ENCODE measurements at places on chromosomes 11 and 22.
A peak's percentile ranks its signal among the peaks of the same experiment; 100 is the strongest.

DNA sequence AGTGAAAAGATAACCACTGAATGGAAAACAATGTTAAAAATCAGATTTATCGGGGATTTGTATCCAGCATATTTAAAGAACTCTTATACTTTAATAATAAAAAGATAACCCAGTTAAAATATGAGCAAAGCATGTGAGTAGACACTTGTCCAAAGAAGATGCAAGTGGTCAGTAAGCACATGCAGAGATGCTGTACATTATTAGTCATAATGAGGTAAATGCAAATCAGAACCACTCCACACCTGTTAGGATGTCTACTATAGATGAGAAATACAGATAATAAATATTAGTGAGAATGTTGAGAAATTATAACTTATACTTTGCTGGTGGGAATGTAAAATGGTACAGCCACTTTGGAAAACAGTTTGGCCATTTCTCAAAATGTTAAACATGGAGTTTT lies 28.0 kb downstream of the QSER1 start:
- no peak for DNase-seq

DNA sequence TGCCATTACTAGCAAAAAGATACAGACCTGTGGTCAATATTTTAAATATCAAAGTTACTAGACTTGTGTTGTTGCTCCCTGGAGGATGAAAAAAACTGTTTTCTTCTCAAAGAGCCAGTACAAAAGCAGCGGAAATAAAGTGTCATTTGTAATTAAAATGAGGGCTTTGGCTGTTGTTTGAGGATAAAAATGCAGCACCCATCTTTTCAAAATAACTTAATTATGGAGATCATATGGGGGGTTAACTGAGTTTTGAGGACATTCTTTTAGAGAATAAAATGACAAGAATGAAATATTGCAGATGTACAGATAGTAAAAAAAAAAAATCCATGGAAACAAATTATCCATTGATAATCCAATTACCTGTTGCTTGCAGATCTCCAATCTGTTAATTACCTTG lies 1484.4 kb downstream of the LRRC4C start:
- DNase-seq, result no peak

DNA sequence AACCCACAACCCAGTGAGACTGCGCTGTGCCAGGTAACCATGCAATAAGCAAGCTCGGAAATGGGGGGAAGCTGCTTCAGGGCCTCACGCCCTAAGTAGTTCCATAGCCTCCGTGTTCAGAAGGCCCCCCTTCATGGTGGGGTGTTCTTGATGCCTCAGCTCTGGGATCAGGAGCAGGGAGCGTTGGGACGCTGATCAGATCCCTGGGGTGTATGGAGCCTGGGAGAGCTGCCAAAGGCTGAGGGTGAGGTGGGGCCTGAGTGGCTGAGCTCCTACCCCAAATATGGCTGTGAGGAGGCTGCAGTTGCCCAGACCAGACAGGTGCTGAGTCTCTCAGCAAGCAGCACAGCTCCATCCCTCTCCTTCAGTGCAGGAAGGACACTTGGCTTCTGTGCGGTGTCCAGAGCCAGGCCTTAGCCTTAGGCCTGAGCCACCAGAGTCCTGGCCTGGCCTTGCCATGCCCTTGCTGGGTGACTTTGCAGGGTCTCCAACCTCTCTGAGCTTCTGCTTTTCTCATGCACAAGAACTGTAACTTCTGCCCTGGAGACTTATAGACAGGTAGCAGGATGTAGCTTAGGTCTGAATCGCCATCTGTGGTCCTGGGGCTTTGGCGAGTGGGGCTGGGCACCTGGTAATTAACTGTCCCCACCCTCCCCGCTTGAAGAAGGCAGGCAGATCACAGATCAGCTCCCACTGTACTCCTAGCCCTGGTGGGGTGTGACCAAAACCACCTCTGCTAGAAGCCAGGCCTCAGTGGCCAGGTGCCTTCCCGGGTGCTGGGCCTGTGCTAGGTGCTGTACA lies 5.3 kb downstream of the MMP11 start:
- no peak for DNase-seq

DNA sequence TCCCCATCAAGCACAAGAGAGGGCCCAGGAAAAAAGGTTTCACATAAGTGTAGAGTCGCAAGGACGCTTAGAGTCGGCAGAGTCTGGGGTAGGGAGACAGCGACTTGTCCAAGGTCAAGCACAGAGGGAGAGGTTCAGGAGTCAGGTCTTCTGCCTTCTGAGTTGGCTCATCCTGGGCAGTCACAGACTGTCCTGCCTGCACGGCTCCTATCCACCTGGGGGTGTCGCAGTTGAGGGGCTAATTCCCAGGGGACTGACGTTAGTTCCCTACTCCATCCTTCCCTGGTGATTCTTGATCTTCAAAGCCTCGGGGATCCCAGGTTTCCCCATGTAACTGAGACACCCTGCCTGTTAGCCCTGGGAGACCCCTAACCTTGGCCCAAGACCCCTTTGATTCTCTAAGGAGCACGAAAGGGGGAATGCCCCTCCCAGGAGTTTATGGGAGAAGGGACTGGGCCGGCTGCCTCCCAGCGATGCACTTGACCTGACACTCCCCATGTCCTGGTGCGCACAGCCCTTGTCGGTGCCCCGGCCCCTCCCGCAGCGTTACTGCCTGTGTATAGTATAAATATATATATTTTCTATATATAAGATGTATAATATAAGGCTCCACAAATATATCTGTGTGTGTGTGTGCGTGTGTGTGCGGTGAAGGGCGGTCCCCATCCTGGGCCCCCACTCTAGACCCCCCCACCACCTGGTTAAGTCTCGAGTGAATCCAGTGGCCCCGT lies 14.7 kb upstream of the TAB1 start:
- DNase-seq, result no peak

GRCh38 chr22:50215297-50216054 lies 14.7 kb downstream of the SELENOO start:
- no peak for DNase-seq

DNA sequence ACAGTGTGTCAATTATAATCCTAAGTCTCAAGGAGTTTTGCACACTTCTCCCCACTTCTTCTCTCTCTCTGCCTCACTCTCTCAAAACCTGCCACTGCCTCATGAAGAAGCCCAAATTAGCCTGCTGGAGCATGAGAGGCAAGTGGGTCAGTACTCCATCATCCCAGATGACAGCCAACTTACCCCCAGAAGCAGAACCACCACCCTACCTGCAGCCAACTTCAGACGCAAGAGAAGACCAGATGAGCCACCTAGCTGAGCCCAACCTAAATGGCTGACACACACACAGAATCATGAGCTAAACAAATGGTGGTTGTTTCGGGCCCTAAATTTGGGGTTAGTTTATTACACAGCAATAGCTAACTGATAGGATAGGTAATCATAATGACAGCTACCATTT lies 61.2 kb downstream of the CD82 start:
- no peak for DNase-seq

DNA sequence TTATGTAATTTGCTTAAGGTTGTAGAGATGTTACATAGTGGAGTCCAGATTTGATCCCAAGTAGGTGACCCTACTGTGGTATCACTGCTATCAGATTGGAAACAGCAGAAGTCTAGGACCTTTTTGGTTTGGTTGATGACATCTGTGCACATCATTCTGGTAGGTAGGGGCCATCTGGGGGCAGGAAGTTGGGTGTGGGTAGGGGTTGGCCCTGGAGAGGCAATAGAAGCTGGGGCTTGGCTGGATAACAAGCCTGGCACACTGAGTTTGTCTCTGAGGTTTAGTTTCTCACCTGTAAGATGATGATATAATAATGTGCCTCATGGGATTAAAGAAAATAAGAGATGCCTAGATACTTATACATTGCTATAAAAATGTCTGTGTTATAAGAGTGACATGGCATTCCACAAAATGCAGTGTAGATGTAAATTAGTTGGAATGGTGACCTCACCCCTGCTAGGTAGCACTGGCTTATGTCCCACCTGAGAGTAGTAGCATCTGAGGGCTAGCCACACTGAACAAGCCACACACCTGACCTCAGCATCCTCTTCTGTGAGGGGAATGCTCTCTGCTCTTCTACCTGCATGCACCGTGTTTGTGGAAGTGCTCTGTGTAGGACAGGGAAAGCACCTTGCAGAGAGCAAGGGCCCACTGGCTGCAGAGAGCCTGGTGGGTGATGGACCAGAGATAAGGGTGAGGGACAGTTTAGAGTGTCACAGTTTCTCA lies 36.9 kb downstream of the PTPRJ start:
- DNase-seq, result no peak

DNA sequence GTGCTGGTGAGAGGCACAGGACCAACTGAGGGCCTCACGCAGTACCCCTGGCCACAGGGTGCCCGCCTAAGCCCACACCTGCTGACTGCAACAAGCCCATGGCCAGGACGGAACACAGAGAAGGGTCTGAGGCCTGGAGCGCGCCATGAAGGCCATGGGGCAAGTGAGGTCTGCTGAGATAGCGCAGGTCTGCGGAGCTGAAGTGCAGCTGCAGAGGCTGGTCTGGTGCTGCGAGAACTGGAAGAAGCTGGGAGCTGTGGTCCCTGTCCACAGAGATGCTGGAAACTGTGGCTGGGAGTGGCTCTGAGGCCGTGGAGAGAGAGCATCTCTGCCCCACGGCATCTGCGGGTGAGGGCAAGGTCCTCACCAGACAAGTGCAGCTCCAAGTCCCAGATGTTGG lies 8.3 kb downstream of the GALR3 start:
- no peak for DNase-seq

DNA sequence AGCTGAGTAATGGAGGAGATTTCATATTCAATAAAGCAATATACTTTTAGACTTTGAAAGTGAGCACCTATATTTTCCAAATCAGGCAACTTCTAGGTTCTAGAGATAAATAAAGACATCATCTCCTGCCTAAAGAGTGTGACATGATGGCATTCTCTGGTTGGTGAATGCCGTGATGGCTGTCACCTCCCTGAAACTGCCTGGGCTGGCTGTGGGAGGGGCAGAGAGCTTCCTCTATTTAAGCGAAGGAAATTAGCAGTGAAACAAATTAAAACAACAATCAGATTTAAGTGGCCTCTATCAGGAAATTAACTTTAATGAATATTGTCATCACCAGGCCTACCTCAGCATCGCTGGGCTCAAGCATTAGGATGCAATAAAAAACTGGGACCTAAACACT lies 113.9 kb downstream of the ARL14EP start:
- DNase-seq, result no peak

- DNase-seq, result no peak
Observed at GRCh38 chr11:115161876-115162275, 342.3 kb downstream of the CADM1 start.

- DNase-seq, result no peak
Observed at GRCh38 chr22:46078241-46079092, 71.9 kb upstream of the PPARA start.

GRCh38 chr22:19520007-19520406 lies 4.2 kb downstream of the CLDN5 start:
- DNase-seq, result no peak

- no peak for DNase-seq
Observed at GRCh38 chr22:45450921-45451651, 37.6 kb downstream of the RIBC2 start.

DNA sequence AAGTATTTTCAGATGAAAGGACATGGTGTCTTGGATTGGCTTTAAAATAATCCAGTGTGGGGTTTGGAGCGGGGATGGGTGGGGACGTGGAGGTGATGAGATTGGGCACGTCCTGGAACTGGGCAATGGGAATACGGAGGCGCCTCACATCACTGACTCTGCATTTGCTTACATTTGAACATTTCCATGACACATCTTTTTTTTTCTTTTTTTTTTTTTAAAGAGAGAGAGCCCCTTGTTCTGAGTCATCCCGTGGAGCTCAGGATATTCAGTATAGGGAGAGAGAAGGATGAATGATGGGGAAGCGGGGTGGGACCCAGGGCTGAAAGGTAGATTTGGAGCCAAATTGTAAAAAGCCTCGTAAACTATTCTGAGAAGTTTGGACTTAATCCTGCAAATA lies 142.7 kb downstream of the FBXO7 start:
- DNase-seq, result no peak

DNA sequence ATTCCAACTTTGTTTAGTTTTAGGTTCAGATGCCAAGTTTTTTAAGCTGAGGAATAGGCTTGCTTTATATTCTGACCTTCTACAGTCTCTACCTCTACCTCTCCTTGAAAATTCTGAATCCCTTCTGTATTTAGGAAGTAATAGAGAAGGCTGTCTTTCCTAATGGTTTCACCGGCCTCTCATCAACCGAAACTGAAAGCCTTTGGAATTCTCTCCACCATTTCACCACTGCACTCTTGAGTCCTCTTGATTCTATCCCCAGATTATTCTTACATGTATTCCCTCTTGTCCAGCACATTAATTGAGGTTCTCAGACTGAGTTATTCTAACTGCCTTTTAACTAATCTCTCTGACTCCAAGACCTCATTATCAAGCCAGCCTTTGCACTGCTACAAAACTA lies 67.7 kb upstream of the PICALM start:
- DNase-seq, result no peak

- peak; percentile 79 for DNase-seq
Observed at GRCh38 chr11:70467201-70468085, 69.1 kb downstream of the CTTN start.

DNA sequence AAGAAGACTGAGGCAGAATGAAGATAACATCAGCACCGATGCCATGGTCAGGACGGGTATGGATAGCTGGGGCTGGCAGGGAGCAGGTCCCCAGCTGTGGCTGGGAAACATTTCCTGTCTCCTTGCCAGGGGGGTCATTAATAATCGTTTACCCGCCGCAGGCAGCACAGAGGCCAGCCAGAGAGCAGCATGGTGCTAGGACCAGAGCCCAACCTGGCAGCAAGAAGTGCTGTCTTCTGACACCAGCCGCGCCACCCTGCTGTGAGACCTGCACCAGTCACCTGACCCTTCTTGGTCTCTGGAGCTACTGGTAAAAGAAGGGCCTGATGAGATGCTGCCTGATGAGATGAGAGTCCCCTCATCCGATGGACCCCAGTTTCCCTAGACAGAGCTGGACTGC lies 36.3 kb downstream of the PDE2A start:
- no peak for DNase-seq

DNA sequence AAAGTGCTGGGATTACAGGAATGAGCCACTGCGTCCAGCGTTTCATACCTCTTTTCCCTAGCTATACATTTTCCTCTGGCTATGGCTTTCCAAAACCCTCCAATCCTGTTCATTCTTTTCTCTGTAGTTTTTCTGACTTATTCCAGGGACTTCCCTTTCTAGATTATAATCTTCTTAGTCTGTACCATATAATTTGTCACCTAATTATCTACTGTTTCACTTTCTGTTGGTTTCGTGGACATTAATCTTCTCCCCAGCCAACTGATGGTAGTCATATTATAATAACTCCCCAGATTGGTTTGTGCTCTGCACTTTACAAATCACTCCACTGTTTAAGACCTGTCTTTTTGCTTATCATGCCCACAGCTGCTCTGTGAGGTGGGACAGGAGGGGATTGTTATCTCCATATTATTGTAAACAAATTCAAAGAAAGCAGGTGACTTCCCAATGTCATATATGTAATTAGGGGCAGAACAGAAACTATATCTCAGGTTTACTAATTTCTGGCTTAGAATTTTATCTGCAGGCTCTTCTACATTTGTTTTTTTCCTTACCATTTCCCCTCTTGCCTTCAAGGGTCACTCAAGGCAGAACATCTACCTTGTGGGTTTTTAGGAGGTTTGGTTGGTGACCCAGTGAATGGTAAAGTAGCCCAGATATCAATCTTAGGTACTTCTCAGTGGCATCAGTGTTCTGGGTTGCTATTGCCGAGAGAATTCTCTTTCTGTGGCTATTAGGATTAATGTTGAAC lies 23.9 kb downstream of the STIM1 start:
- DNase-seq, result no peak

All from NCI-H187 (cell line).